ENCODE measurements at places on chromosomes 3 and 15.

DNA sequence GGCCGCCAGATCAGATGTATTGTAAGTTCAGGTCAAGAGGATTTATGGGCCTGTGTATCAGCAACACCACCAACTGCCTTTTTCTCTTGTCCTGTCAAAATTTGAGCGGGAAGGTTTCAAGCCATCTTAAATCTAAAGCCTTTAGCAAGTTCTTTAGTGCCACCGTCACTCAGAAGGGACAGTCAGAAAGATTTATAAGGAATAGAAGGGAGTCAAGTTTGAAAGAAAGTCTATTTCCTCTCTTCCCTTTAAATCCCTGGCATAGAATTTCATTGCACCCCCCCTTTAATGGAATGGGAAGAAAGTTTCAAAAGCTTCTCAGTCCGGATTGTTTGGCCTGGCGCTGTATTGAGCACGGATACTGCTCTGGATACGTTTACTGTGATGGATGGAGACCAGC lies 359.4 kb downstream of the FEZF2 start:
- DNase-seq = no peak

GRCh38 chr15:85005319-85005718 lies 23.7 kb downstream of the PDE8A start:
- DNase-seq = no peak

DNA sequence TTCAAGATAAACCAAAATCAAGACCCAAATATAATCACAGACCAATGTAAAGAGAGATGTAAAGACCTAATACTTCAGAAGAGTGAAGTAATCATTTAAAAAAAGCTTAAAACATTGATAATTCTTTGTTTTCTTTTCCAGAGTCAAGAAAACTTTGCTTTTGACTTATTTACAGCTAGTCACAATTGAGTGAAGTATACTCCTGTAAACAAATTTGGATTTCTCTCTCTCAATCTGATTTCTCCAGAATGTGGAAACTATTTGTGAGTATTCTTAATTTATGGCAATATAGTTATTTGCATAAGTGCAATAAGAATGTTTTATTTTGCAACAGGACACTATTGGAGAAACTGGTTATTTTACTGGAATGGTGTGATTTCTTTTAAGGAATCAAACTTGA lies 43.7 kb upstream of the ZBTB20 start:
- DNase-seq = no peak

- DNase-seq = no peak
These were observed 539.1 kb upstream of the ROBO2 start for GRCh38 chr3:76500746-76501275.

DNA sequence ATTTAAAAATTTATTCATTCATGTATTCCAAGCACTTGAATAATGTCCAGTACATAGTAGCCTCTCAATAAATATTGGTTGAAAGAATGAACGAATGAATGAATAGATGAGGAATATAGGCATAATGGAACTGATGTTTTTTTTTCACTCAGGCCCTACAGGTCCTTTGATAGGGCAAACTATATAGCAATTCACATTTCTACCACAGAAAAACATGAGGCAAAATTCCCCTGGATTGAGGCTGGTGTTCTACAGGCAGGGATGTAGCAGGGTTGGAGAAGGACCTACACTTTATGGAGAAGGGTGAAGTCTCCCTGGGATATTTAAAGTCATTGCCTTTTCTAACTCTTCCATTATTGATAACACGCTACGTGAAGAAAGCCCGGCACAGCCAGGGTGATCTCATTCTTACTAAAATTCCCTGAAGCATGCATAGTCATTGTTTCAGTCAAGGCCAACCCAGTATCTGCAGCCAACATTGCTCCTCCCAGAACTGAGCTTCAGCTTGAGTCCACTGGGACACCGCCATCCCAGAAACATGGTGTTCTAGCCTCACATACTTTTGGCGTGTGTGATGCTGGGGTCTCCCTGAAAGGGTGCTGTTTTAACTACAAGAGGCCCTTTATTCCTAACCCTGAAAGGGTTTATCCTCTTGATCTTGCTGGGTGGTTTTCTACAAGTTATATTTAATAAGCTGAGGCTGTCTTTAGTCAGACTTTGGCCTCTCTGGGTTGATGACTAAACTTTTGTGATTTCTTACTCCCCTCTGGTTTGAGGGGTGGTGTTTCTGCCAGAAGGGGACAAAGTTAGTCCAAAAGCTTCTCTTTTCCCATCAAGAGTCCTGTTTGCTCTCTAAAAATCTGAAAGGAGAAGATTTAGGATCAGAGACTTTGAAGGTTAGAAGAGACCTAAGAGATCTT lies 25.9 kb upstream of the FBN1 start:
- no peak for DNase-seq

- no peak for DNase-seq
These were observed 102.1 kb downstream of the DUT start for GRCh38 chr15:48433226-48433886.

- DNase-seq = no peak
These were observed 156.0 kb downstream of the AGBL1 start for GRCh38 chr15:86235667-86236066.

DNA sequence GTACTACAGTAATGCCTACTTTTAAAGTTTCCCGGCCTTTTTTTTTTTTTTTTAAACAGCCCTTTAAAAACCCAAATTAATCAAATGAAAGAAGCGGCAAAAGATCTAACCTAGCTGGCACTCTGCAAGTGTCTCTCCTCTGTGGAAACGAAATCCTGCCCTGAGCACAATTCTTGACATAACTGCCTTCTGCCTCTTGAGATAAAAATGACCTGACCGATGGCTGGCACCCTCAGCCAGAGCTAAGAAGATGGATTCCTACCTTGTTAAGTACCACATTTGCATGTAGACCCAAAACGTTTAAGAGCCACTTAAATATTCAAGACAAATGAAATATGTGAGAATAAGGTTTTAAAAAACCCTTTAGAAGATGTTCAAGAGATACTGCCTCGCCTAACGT lies 16.6 kb upstream of the SLC12A8 start:
- no peak for DNase-seq

- DNase-seq = no peak
These were observed 4.5 kb downstream of the RNF168 start for GRCh38 chr3:196499061-196499460.

GRCh38 chr3:77464111-77464688 lies 424.3 kb downstream of the ROBO2 start:
- DNase-seq = no peak

GRCh38 chr3:57770009-57770827 lies 14.1 kb downstream of the SLMAP start:
- no peak for DNase-seq

GRCh38 chr3:187945374-187945773 lies 200.1 kb upstream of the BCL6 start:
- no peak for DNase-seq

- no peak for DNase-seq
These were observed 10.9 kb upstream of the COL6A6 start for GRCh38 chr3:130506031-130506430.

- DNase-seq = no peak
These were observed 247.1 kb upstream of the CDIN1 start for GRCh38 chr15:36332301-36332700.

DNA sequence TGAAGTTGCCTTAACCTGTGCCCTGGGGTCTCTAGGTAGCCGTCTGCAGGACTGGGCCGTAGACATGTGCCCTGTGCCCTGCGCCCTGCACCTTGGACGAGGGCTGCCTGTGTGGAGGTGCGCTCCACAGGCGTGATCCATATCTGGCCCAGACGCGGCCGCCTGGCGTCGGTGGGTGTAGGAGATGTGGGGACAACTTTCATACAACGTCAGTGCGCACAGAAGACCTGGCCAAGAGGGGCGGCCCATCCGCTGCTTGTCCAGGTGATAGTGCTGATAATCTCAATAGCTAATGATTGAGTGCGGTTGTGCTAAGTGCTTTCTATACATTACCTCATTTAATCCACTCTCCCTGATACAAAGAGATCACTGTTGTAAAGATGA lies 665 bp upstream of the RASGRP1 start:
- DNase-seq = no peak

- DNase-seq = no peak
These were observed 209.8 kb upstream of the THRB start for GRCh38 chr3:24704496-24704895.

- no peak for DNase-seq
These were observed 15.4 kb downstream of the MYH15 start for GRCh38 chr3:108494906-108495531.

- DNase-seq = no peak
These were observed 328.1 kb upstream of the RGMA start for GRCh38 chr15:93417156-93417555.

DNA sequence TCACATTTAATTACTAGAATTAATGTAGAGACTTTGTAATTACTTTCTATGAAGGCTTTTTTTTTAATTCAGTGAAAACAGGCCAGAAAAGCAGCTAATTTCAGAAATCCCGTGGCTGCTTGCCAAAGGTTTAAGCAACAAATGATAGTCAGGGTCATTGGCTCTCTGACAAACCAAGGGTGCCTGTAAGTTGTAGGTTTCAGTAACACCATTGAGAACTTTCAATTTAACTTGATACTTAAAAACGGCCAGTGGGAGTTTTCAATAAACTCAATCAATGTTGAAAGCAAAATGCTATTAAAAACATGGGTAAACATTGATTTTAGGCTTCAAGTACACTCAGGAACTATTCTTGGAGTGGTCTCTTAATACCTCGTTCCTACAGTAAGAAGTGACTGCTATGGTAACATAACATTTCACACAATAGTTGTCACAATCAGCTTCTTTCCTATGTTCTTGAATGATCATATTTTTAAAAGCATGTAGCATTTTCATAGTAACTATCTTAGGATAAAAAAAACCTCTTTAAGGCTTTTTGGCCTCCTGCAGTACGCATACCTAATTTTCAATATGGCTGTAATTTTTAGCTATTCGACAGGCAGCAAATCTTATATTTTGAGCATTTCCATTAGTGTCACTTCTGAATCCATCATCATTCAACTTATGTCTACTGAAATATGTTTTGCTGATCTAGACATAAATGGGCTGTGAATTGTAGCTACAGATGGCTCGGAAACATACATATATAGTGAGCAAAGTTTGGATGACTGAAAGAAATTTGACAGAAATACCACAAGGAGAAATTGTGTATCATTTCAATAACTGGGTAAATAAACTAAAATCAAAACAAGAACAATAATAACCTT lies 592.1 kb upstream of the GBE1 start:
- no peak for DNase-seq

- no peak for DNase-seq
These were observed 230.9 kb downstream of the XXYLT1 start for GRCh38 chr3:195040094-195040493.

DNA sequence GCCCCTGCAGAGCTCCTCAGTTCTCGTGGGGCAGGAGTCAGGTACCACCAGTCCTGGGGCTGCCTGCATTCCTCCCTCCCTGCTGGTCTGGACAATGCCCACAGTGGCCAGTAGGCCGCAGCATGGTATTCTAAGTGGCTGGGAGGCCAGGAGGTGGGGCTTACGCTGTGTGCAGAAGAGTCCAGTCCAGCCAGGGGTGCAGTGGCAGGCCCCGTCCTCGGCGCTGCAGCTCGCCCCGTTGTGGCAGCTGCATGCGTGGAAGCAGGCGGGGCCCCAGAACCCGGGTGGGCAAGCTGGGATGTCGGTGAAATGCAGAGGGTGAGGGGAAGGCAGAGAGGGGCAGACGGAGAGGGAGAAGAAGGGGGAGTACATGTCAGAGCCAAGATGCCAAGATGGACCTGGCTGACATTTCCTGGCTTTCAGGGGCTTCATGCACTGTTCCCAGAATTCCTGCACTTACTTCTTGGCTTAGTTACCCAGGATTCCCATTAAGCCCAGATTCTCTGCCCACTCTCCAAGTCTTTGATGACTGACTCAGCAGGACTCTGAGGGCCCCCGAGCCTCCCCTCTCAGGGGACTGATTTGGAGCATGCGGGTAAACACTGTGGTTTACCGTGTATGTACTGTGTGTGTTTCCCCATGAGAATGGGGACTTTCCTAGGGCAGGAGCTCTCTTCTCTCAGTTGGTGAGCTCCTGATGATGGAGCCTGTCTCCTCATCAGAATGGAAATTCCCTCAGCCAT lies 47.5 kb downstream of the RAB11A start:
- DNase-seq = no peak

DNA sequence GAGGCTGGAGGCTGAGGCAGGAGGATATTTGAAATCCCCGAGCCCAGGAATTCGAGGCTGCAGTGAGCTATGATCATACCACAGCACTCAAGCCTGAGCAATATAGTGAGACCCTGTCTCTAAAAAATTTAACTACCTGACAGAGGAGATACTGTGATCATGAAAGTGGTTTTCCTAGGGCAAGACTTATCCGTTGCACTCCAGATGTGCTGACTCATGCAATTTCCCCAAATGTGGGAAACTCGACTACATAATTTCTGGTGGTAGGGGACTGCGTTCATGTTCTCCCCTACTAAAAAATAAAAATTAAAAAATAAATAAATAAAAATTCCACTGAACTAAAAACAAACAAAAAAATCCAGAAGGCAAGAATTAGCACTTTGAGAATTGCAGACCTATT lies 271.7 kb downstream of the SHQ1 start:
- no peak for DNase-seq

- no peak for DNase-seq
These were observed 330.2 kb downstream of the OCA2 start for GRCh38 chr15:27768732-27769475.

DNA sequence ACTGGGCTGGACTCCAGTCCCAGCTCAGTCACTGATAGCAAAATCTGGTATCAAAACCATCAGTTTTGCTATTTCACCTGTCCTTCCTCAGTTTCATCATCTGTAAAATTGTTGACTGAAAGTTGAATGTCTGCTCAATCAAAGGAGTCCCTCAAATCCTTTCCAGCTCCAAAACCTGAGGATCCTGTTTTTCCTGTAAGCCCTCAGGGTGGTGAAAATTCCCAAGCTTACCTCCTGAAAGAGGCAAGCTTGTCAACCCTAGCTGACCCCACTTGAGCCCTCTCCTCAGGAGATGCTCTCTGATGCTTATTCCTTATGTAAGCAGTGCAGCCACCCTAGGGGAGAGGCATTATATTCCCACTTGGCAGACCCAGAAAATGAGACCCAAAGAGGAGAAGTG lies 82.6 kb downstream of the HMG20A start:
- no peak for DNase-seq

- DNase-seq = no peak
These were observed 2.2 kb downstream of the LRRN1 start for GRCh38 chr3:3801494-3801841.

DNA sequence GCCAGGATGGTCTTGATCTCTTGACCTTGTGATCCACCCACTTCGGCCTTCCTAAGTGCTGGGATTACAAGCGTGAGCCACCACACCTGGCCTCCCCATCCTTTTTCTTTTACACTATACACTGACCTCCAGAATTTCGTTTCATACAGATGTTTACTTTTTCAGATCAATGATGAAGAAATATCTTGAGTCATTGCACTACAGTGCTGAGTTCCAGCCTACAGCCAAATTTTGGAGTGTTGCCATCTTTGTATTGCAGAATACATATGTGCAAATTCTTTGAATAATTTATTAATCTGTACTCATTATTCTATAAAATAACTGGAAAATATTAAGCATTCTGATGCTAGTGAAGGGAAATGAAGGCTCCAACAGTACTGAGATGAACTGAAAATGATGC lies 12.5 kb downstream of the ZPLD1 start:
- DNase-seq = no peak

DNA sequence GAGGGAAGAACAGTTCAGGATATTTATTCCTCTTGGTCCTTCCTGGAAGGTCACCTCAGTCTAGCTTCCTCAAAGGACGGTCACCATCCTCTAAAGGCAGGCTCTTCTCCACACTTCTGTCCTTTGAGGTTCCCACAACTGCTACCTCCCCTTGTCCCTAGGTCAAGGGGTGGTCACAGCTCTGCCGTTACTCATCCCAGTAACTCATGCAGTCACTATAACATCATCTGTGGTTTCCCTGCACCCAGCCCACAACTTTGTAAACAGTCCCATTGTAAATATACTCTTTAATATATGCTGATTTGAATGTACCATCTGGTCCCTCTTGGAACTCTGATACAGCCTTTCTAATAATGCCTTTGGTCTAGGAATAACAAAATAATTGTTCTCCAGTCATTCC lies 887.4 kb downstream of the FHIT start:
- DNase-seq = no peak

All from NCI-H345 (cell line).